ENCODE measurements at places on chromosomes 11 and 22.

DNA sequence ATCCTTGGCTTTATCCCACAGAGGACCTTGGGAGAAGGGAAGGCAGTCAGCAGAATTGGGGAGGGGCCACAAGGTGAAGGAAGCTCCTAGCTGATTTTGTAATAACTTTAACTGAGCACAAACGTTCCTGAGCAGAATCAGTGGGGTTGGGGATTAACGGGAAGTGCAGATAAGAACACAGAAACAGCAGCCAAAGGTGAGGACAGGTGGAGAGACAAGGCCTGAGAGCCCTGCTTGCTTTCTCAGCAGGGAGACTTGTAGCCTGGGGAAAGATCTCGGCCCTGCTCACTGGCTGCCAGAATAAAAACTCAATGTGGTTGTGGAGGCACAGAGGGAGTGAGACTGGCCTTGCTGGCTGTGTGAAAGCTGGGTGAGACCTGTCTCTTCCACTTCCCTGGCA is 265.2 kb upstream of the FAT3 start:
- DNase-seq = no peak

- DNase-seq = no peak
These were observed 22.0 kb downstream of the PPIL2 start for GRCh38 chr22:21687685-21688259.

GRCh38 chr11:2789791-2790567 is 90.2 kb upstream of the KCNQ1OT1 start:
- DNase-seq = no peak

GRCh38 chr11:122895563-122895962 is 13.0 kb downstream of the JHY start:
- DNase-seq = no peak

DNA sequence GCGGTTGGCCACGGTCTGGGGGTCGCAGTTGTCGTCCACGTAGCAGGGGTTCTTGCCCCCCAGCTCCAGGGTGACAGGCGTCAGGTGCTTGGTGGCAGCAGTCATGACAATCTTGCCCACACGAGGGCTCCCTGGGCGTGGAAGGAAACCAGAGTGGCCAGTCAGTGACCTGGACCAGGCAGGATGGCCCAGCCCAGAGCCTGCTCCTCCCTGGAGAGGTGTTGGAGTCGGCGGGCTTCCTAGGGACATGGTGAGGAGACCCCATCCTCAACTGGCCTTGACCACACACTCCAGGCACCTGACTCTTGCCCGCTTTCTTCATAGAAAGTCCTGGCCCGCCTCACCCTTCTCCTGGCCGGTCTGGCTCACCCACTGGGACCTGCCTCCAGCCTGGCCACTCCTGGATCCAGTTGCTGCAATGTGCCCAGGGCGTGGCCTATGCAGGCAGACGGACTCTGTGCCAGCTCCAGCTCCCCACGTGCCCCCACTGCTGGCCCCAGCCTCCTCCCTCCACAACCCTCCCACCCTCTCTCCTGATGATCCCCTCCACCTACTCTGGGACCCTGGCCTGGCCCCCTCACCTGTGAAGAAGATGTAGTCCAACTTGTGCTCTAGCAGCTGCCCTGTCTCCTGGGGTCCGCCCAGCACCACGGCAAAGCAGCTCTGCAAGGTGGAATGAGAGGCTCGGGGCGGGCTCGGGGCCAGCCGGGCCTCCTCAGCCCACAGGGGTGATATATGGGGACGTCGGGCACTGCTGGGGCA is 8.7 kb downstream of the ALDH3B2 start:
- DNase-seq = no peak

- no peak for DNase-seq
These were observed 78.5 kb downstream of the SPON1 start for GRCh38 chr11:14041040-14041439.

GRCh38 chr11:115217726-115218311 is 286.4 kb downstream of the CADM1 start:
- DNase-seq = no peak

- DNase-seq = no peak
These were observed 64.2 kb downstream of the MICAL2 start for GRCh38 chr11:12174477-12175143.

- DNase-seq = no peak
These were observed 43.4 kb downstream of the GUCY1A2 start for GRCh38 chr11:106974831-106975230.

DNA sequence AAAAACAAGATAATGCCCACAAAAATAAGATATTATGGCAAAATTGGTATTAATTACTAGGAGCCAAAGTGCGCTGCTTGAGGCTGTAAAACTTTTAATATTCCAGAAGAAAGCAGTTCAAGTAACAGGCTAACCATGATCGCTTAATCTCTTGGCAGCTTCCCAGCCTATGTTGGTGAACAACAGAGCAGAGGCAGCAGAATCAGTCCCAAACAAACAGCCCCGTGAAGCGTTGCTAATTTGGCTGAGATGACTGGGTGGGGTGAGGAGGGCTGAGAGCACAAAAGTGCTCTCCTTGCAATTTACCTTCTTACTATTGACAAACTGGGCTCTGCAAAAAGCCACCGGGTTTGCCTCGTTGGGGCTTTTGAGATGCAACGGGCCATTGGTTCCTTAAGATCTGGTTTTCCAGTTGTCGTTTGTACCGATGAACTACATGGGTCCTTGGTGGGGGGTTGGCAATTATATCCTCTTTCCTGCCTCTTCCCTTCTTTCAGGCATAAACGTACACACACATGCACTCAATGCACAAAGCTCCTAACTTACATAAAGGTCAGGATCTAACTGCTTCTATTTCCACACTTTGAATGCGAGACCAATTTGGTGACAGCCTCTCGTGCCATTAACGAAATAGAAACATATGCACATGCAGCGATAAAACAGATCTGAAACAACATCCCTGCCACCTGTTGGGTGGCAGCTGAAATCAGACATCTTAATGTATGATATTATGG is 407.6 kb upstream of the CADM1 start:
- DNase-seq = no peak

GRCh38 chr11:61442616-61443015 is 12.7 kb downstream of the SDHAF2 start:
- DNase-seq = no peak

DNA sequence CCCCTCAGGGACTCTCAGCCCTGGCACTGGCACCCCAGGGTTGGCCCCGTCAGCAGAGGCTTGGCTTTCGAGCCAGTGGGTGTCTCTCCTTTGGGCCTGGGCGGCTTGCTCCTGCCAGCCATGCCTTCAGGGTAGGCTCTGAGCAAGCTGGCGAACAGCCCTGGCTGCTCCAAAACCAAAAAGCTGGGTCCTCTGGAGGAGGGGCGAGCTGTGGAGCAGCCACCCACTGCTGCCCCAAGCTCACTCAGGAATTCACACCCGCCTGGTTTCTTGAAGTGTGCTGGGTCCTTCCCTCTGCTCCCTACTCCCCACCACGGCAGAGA is 6.2 kb downstream of the YDJC start:
- DNase-seq = no peak
